ENCODE measurements at places on chromosomes 5 and 9. TPM values are rescaled to one million over a fixed set of nuclear protein-coding genes. Genes with fewer than 3 reads are reported as not detected.

FUBP3 gene
- total RNA-seq, result 48.8 TPM

TSSK1B gene
- not detected for total RNA-seq

WDR36 gene
- total RNA-seq, result 21.7 TPM

GHR gene
- total RNA-seq, result not detected

HTR1A gene
- not detected for total RNA-seq
